ENCODE measurements at places on chromosomes 13 and 19. TPM values are rescaled to one million over a fixed set of nuclear protein-coding genes. Genes with fewer than 3 reads are reported as not detected.
A peak's percentile ranks its signal among the peaks of the same experiment; 100 is the strongest.

The MEIOSIN gene
- total RNA-seq: not detected

The ELANE gene
- not detected for total RNA-seq

GRCh38 chr19:46736531-46737297, 9.1 kb upstream of the FKRP start:
- DNase-seq: no peak
- no peaks in the 10 kb centered on the region for H3K4me1 ChIP-seq
- no peaks in the 10 kb centered on the region for H3K36me3 ChIP-seq
- H3K27me3 ChIP-seq: no peaks in the 10 kb centered on the region
- H3K4me3 ChIP-seq: no peak overlapping the region

DNA sequence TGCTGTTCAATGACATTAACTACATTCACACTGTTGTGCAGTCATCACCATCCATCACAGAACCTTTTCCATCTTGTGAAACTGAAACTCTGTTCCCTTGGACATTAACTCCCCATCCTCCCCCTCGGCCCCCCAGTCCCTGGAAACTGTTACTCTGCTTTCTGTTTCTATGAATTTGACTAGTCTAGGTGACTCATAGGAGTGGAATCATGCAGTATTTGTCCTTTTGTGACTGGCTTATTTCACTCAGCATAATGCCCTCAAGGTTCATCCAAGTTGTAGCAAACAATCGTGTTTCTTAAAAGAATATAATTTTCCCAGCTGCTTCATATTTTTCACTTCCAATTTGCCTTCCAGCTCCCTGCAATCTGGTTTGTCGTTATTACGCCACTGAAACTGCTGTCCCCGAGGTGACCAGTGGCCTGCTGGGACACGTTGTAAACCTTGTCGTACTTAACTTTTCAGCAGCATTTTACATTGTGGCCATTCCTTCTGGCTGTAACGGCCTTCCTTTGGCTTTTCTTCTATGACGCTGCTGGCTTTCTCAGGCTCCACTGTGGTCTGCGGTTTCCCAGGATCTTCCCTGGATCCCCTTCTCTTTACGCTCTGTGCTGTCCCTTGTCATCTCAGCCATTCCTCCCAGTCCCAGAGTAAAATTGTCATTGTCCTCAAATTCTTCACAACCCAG, 74.0 kb downstream of the DHRS12 start:
- peaks cover 30% of the 10 kb centered on the region for H3K4me1 ChIP-seq
- DNase-seq: peak; percentile 55
- H3K36me3 ChIP-seq: no peaks in the 10 kb centered on the region
- H3K4me3 ChIP-seq: no peak overlapping the region
- H3K27ac ChIP-seq: peak overlapping the region; percentile 27
- H3K27me3 ChIP-seq: no peaks in the 10 kb centered on the region

The RGL3 gene
- 19.4 TPM for total RNA-seq

- H3K27ac ChIP-seq: no peak overlapping the region
- DNase-seq: no peak
- no peaks in the 10 kb centered on the region for H3K27me3 ChIP-seq
- H3K4me3 ChIP-seq: no peak overlapping the region
- no peaks in the 10 kb centered on the region for H3K36me3 ChIP-seq
Observed at GRCh38 chr19:28785971-28786370, 427.0 kb downstream of the UQCRFS1 start.

- no peak overlapping the region for H3K4me3 ChIP-seq
- no peaks in the 10 kb centered on the region for H3K36me3 ChIP-seq
- no peak for DNase-seq
- H3K4me1 ChIP-seq: peaks cover 1% of the 10 kb centered on the region
- H3K27me3 ChIP-seq: no peaks in the 10 kb centered on the region
- no peak overlapping the region for H3K27ac ChIP-seq
Observed at GRCh38 chr19:7301525-7301924, 7.3 kb upstream of the INSR start.

GRCh38 chr13:29165840-29166239, 345.7 kb downstream of the MTUS2 start:
- H3K27ac ChIP-seq: no peak overlapping the region
- no peaks in the 10 kb centered on the region for H3K27me3 ChIP-seq
- no peaks in the 10 kb centered on the region for H3K4me1 ChIP-seq
- H3K4me3 ChIP-seq: no peak overlapping the region
- no peak for DNase-seq
- H3K36me3 ChIP-seq: no peaks in the 10 kb centered on the region

The LYPD3 gene
- total RNA-seq: 0.24 TPM

- H3K4me1 ChIP-seq: peaks cover 11% of the 10 kb centered on the region
- DNase-seq: no peak
- no peaks in the 10 kb centered on the region for H3K27me3 ChIP-seq
- no peaks in the 10 kb centered on the region for H3K36me3 ChIP-seq
Observed at GRCh38 chr13:27398360-27398759, 26.1 kb upstream of the GTF3A start.

DNA sequence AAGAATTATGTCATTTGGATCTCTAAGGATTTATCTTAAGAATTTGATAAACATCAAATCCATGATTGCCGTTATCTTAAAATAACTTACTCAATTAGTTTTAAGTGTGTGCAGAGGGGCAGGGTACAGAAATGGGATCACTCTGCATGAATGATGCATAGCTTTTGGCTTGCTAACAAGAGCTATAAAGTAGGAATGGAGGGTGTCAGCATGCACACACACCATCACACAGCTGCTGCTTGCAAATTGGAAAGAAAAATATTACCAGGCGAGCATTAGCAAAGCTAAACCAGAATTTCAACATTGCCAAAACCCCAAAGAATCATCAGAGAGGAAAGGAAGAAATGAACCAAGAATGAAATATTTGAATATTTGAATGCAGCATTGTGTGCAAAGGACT, 580.6 kb downstream of the LMO7 start:
- DNase-seq: no peak
- H3K4me1 ChIP-seq: no peaks in the 10 kb centered on the region
- no peaks in the 10 kb centered on the region for H3K36me3 ChIP-seq
- H3K27ac ChIP-seq: no peak overlapping the region
- H3K4me3 ChIP-seq: no peak overlapping the region

- no peaks in the 10 kb centered on the region for H3K4me1 ChIP-seq
- no peaks in the 10 kb centered on the region for H3K27me3 ChIP-seq
- H3K4me3 ChIP-seq: no peak overlapping the region
- H3K36me3 ChIP-seq: no peaks in the 10 kb centered on the region
- no peak overlapping the region for H3K27ac ChIP-seq
Observed at GRCh38 chr13:98825659-98826058, 73.2 kb upstream of the SLC15A1 start.

The WDFY2 gene
- total RNA-seq: 8.4 TPM

- H3K27ac ChIP-seq: peak overlapping the region; percentile 52
- no peaks in the 10 kb centered on the region for H3K27me3 ChIP-seq
- no peaks in the 10 kb centered on the region for H3K36me3 ChIP-seq
- DNase-seq: no peak
- H3K4me1 ChIP-seq: no peaks in the 10 kb centered on the region
Observed at GRCh38 chr13:110410936-110411687, 104.0 kb downstream of the COL4A2 start.

The KANK3 gene
- 3.7 TPM for total RNA-seq

DNA sequence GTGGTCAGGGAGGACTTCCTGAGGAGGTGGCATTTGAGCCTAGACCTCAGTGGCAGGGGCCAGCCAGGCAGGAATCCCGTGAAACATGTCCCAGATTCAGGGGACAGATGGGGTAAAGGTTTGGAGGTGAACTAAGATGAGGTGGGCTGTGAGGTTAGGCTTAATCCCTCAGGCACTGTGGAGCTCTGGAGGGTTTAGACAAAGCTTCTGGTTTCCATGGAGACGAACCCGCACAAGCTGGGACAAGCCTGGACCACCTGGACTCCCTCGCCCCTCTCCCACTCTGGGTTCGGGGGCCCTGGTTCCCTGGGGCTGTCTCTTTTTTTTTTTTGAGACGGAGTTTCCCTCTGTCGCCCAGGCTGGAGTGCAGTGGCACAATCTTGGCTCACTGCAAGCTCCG, 15.7 kb downstream of the TJP3 start:
- no peak overlapping the region for H3K27ac ChIP-seq
- H3K4me1 ChIP-seq: peaks cover 9% of the 10 kb centered on the region
- no peak overlapping the region for H3K4me3 ChIP-seq
- DNase-seq: no peak
- no peaks in the 10 kb centered on the region for H3K27me3 ChIP-seq
- no peaks in the 10 kb centered on the region for H3K36me3 ChIP-seq

GRCh38 chr13:32650705-32651311, 64.6 kb downstream of the PDS5B start:
- no peaks in the 10 kb centered on the region for H3K4me1 ChIP-seq
- no peak overlapping the region for H3K27ac ChIP-seq
- no peaks in the 10 kb centered on the region for H3K36me3 ChIP-seq
- H3K27me3 ChIP-seq: no peaks in the 10 kb centered on the region
- H3K4me3 ChIP-seq: no peak overlapping the region
- no peak for DNase-seq

The ZNF154 gene
- total RNA-seq: 0.67 TPM

DNA sequence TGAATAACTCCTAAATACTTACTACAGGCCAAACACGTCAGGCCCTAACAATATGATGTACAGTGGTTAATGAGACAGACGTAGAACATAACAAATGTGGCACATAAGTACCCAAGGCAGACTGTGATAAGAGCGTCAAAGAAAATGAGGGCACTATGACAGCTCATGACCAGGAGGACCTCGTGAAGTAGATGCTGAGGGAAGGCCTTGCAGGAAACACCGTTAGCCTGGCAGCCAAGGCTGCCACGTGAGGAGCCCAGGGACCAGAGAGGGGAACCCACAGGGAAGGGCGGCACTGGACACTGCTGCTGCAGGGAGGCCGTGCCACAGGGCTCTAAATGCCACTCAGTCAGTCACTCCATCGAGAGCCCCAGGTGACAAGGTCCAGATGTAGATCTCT, 5.7 kb downstream of the TUBGCP3 start:
- H3K27ac ChIP-seq: no peak overlapping the region
- no peak for DNase-seq
- H3K27me3 ChIP-seq: no peaks in the 10 kb centered on the region
- no peaks in the 10 kb centered on the region for H3K36me3 ChIP-seq

The ZNF497 gene
- 1.6 TPM for total RNA-seq

The NTF4 gene
- not detected for total RNA-seq

GRCh38 chr19:9842834-9843625, 7.9 kb downstream of the PIN1 start:
- H3K36me3 ChIP-seq: no peaks in the 10 kb centered on the region
- H3K27me3 ChIP-seq: no peaks in the 10 kb centered on the region
- no peak overlapping the region for H3K27ac ChIP-seq
- no peak for DNase-seq
- no peak overlapping the region for H3K4me3 ChIP-seq

The R3HDM4 gene
- total RNA-seq: 14.5 TPM

DNA sequence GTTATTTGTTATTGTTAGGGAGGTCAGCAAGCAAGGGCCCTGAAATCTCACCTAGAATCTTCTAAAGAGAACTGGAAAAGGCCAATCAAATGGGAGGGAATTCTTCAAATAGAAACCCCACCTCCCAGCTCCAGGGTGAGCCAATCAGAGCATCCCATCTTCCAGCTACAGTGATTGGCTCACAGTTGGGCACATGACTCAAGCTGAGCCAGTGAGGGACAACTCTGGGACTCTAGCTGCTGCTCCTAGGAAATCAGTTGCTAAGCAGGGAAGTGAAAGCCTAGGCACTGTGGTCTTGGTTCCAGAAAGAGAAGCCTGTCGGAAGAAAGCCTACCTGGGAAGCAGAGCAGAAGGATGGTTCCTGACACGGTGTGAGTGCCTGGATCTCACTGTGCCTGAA, 13.4 kb downstream of the TM6SF2 start:
- no peaks in the 10 kb centered on the region for H3K27me3 ChIP-seq
- H3K27ac ChIP-seq: no peak overlapping the region
- H3K4me3 ChIP-seq: no peak overlapping the region
- DNase-seq: no peak

DNA sequence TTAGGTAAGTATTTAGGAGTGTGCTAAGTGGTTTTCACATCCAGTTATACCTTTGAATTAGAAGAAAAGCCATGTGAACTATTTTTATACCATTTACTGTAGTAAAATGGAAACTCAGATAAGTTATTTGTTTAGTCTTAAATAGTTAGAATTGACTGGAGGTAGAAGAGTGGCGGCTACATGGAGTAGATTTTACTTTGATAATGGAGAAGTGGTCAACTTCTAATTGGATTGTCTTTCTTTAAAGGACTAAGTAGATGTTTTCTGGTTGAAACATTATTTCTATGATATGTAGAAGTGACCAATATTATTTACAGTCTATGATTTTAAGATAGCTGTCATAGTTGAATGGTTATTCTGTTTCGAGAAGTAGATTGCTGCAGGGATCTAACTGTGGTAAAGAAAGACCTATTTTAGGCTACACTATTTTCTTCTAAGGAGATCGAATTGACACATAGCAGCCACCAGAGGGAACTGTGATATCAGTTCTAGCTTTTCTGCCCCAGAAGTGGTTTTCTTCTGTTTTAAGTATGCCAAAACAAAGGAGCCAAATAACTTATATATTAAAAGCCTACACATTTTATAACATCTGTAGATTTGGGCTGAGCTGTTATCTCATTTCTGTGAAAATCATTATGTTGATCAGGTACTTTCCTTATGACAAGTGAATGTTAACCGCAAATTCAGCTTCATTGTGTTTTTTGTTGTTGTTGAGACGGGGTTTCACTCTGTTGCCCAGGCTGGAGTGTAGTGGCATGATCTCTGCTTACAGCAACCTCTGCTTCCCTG, 26.1 kb downstream of the ZMYM2 start:
- no peak for DNase-seq
- H3K4me1 ChIP-seq: no peaks in the 10 kb centered on the region
- no peak overlapping the region for H3K27ac ChIP-seq
- no peak overlapping the region for H3K4me3 ChIP-seq

DNA sequence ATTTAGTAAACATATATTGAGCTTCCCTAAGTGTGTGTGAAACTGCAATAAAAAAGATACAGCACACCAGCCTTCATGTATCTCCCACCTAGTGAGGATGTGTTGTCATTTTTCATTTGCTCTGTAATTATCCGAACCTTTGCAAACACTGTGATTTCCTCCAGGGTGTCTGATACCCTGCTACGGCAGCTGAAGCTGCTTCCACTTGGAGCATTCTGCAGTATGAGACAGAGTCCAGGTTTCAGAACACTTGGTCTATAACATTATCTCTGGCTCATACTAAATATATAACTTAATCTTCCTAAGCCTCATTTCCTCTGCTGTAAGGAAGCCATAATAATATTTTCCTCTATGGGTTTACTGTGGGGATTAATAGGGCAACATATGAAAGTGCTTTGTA, 1338.1 kb upstream of the SLC10A2 start:
- no peaks in the 10 kb centered on the region for H3K4me1 ChIP-seq
- DNase-seq: no peak
- H3K27ac ChIP-seq: no peak overlapping the region
- no peaks in the 10 kb centered on the region for H3K36me3 ChIP-seq
- no peaks in the 10 kb centered on the region for H3K27me3 ChIP-seq
- H3K4me3 ChIP-seq: no peak overlapping the region
